ENCODE measurements at places on chromosomes 6 and 20. TPM values are rescaled to one million over a fixed set of nuclear protein-coding genes. Genes with fewer than 3 reads are reported as not detected.

DNA sequence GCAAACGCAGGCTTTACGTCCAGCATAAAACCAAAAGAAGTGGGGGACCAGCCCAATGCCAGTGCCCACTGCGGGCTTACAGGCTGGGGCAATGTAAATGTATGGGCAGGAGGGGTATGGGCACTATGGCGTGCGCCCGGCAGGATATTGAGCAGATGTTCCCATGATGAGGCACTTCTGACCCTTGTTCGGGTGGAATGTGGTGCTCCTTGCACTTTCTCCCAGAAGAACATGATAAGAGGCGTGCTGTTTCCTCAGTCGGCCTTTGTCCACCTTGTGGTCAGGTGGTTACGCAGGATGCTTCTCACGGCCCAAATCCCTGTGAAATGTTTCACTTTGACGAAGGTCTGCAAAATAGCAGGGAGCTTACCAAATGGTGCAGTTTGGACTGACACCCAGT lies 4.8 kb upstream of the GPR31 start:
- no peak for DNase-seq

GRCh38 chr6:116115781-116116180 lies 10.2 kb downstream of the COL10A1 start:
- no peak for DNase-seq

The APOBEC2 gene
- total RNA-seq = not detected

DNA sequence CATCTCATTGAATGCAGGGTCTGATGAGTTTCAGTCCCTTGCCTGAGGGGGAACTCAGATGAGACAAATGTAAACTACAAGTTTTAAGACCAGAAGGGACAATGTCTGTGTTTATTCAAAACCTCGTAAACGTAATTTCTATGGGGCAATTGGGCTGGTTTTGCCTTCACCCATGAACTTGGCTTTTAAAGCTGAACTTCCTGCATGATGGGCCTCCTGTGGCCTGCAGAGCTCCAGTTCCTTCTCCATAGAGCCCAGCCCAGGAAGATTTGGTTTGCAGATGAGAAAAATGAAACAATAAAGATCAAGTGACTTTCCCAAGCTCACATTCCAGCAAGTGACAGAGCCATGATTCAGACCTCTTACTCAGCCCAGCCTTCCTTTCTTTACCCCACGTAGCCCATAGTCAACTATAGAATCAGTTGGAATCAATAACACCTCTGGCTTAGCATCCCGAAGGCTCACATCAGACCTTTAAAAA lies 612.3 kb downstream of the UTRN start:
- DNase-seq = peak; percentile 81

The SLC17A3 gene
- total RNA-seq = not detected

The DBNDD2 gene
- 11.3 TPM for total RNA-seq

DNA sequence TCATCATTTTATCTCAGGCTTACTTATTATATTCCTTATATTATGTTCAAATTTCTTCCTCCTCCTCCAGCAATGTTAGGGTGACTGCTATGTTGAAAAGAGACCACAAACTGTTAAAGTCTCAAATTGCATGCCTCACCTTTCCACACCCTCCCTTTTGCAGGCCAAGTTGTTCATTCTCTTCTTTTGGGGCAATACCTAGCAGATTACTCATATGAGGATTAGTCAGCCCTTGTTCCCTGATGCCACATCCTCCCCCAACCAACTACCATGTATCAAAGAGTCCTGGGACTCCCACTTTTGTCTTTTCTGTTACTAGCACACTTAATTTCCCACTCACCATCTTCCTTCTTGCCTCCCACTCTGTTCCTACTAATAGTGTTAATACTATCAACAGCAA lies 434.7 kb downstream of the BCKDHB start:
- DNase-seq = peak; percentile 94

DNA sequence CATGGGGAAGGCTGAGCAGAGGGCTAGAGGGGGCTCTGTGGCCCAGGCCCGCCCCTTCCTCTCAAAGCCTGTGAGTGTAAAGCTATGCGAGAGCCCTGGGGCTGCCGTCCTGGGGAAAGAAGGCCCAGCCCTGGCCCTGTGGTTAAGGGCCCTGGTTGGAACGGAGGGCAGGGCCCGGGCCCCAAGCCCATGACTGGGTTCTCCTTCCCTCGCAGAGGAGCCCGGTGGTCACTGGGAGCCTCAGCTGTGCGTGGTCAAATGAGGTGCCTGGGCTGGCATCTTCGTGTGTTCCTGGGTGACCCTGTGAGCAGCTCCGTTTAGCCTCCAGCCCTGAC lies 56.0 kb downstream of the SMOC2 start:
- no peak for DNase-seq

GRCh38 chr20:58024241-58024721 lies 204.2 kb downstream of the ANKRD60 start:
- DNase-seq = no peak

DNA sequence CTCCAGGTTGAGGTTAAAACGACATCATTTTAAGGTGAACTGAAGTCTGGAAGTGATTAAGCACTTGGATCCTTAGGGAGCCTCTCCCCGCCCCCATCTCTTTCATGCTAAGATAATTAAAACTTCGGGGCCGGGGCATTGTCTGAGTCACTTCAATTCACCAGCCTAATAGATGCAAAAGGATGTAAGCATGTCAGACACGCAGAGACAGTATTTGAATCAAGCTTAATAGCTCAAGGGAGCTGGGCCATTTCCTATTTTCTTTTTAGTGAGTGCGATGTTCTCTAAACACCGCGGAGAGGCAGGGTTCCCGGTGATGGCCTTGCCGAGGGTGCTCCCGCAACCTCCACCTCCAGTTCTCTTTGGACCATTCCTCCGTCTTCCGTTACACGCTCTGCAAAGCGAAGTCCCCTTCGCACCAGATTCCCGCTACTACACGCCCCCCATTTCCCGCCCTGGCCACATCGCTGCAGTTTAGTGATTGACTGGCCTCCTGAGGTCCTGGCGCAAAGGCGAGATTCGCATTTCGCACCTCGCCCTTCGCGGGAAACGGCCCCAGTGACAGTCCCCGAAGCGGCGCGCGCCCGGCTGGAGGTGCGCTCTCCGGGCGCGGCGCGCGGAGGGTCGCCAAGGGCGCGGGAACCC lies 516 bp upstream of the IRF4 start:
- no peak for DNase-seq

The ELOVL2 gene
- 4.6 TPM for total RNA-seq

DNA sequence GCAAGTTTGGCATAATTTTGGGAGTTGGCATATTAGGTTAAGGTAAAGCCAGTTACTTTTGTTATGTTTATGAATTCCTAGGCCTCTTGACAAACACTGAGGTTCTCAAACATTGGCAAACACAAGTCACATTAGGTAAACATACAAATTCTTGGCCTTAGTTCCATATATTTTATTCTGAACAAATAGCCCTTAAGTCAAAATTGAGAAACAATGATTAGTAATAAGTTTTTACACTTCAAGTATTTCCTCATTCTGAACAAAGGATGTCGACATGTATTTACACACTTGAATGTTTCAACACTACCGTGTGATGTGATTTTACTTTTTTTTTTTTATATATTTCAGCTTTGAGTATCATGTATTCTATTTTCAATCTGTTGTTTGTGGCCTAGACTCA lies 3.8 kb upstream of the ECHDC1 start:
- DNase-seq = no peak

The NDUFAF4 gene
- total RNA-seq = 38.6 TPM

- DNase-seq = no peak
Measured at GRCh38 chr20:58147628-58148370, 80.7 kb downstream of the ANKRD60 start.

GRCh38 chr20:1335961-1336698 lies 7.2 kb upstream of the SDCBP2 start:
- DNase-seq = no peak

The CFB gene
- total RNA-seq = 1.4 TPM

The ULBP2 gene
- total RNA-seq = 7.3 TPM

The SMLR1 gene
- not detected for total RNA-seq

GRCh38 chr20:60073086-60073485 lies 114.9 kb downstream of the CDH26 start:
- DNase-seq = no peak
